ENCODE measurements at places on chromosomes 6 and 20.

GRCh38 chr6:1498491-1499113, 109.2 kb downstream of the FOXF2 start:
- DNase-seq = no peak

DNA sequence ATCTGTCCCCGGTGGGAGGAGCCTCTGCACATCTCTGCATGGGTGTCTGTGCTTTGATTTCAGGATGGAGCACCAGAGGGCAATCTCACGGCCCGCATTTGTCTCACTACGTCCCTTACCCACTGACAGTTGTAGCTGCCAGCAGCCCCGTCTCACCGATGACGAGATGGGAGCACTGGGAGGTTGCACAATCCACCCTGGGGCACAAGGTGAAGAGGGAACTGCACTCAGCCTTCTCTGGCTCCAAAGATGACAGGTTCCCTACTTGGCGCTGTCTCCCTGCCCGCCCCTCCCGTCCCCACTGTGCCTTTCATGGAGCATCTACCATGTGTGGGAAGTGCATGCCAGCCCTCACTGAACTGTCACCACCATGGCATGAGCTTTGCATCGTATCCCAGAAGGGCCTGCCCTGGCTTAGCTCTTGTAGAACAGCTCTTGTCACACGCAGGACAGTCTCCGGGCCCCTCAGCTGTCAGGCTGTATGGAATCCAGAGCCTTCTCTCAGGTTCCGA, 99.9 kb upstream of the PMEPA1 start:
- DNase-seq = no peak

GRCh38 chr6:53161481-53162009, 12.9 kb upstream of the GCM1 start:
- no peak for DNase-seq

- DNase-seq = no peak
These were observed 123.0 kb upstream of the CITED2 start for GRCh38 chr6:139497345-139497961.

- DNase-seq = no peak
These were observed 8.3 kb upstream of the ISM1 start for GRCh38 chr20:13212750-13213149.

DNA sequence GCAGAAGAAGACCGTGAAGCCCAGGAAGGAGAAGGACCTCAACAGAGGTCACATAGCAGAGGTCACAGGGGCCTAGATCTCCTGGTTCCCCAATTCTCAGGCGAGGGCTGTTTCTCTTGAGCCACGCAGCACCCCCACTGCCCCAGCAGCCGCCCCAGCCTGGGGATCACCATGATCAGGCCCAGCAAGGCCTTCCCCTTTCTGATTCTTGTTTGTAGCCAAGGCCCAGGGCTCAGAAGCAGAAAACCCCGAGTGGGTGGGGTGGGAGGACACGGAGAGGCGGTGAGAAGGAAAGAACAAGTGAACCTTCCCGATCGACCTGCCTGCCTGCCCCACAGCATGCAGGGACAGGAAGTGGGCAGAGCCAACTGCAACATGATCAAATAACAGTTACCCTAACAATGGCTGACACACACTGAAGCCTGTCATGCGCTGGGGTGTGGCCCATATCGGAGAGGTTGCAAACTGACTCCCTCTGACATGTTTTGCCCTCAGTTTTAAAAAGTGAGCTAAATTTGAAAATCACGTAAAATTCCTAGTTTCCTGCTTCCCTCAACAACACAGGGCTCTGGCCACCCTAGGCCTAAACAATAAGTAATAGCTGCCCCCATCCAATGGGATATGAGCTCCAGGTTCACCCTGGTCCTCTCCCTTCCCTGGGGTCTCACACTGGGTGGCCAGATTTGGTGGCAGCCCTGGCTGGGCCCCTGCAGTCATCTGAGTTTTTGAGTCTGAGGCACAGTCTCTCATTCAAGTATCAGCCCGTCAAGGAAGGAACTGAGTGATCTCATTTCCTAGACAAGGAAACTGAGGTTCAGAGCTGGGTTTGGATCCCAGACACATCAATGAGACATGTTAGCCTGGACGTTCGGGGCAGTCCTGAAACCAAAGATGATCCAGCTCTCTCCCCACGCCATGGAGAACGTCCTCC, 6.5 kb downstream of the PEDS1 start:
- no peak for DNase-seq

DNA sequence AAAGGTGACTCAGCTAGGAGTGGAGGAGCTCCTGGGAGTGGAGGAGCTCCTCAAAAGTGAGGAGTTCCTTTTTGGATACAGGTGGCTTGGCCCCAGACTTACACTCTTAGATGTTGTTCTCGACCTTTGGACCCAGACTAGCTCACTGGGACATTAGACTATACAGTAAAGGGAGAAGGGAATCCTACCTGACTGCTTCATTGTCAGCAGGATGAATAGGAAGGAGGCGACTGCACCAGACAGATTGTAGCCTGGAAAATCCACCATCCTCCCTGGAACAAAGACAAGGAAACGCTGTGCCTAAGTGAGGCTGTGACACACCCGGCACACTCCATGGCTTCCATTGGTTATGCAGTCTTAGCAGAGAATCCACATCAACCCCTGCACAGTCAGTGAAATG, at the start of gene BTNL2:
Gene BTNL2 (minus strand): TSS at position 325 of the 400 bp plus-strand sequence. CDS start 58 bp downstream, at position 267.
- no peak for DNase-seq

DNA sequence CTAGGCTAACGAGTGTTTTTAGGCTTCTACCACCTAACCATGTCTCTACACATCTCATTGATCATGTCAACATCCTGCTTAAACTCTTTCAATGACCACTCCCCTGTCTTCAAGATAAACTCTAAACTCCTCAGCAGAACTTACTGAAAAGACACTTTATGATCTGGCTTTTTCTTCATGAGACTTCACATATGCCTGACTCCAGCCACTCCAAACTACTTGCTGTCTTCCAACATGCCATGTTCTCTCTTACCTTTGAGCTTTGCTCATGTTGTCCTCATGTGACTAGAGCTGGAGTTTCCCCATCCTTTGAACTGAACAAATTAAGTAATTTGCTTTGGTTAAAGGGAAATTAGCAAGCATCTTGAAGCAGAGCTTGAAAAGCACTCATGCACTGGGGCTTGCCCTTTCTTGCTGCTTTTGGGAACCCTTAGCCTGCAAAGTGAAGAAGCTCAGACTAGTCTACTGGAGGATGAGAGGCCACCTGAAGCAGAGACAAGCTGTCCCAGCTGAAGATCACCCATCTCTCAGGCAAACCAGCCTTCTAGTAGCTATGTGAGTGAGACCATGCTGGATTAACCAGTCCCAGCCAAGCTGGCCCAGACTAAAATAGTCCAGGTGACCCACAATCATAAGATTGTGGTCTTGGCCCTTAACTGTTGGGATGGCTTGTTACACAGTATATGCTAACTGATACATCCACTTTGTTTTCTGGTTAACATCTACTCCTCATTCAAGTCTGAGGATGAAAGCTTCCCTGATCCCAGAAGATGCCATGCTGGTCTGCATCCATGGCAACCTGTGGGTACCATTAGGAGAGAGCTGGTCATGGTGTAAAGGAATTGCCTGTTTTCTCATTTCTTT, 235.8 kb downstream of the GMPR start:
- DNase-seq = no peak

DNA sequence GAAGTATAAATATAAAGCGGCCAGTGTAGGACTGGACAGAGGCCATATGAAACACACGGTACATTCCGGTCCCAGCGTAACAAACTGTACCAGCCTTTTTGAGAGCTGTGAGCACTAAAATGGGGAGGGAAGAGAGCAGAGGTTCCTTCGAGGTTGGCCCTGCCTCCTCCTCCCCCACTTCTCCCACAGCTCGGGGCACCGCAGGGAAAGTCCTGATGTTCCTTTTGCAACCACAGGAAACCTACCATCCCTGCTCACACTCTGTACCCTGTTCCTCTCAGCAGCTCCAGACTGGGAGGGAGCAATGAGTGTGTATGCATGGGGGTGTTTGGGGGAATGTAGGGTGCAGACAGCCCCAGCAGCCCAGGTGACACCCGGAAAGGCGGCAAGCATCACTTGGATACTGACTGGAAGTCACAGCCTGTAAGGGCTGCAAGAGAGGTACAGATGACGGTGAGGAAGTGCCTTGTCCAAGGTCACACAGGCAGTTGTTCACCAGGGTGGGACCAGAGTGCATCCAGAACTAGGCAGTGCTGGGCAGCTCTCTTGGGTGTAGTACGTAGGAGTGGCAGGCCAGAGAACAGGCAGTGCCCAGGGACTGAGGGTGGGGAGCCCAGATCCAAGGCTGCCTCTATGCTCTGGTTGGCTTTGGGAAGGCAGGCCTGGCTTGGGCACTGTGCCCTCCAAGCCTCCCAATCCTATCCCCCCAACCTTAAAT, 11.0 kb upstream of the ARMC12 start:
- no peak for DNase-seq

- no peak for DNase-seq
These were observed 1.7 kb downstream of the FAM184A start for GRCh38 chr6:119076576-119077390.

DNA sequence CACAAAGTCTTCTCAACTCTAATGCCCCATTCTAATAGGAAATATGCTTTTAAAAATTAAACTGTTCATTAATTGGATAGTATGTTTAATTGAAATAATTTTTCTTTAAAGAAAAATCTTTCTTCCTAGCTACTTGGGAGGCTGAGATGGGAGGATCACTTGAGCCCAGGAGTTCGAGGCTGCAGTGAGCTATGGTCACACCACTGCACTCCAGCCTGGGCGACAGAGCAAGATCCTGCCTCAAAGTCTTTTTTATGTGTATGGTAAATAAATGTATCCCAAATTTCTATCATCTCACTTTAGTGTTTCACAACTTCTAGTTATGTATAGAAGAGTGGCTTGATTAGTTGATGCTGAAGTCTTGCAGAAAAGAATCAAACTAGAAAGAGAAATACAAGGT, 4.5 kb downstream of the DSE start:
- DNase-seq = no peak

DNA sequence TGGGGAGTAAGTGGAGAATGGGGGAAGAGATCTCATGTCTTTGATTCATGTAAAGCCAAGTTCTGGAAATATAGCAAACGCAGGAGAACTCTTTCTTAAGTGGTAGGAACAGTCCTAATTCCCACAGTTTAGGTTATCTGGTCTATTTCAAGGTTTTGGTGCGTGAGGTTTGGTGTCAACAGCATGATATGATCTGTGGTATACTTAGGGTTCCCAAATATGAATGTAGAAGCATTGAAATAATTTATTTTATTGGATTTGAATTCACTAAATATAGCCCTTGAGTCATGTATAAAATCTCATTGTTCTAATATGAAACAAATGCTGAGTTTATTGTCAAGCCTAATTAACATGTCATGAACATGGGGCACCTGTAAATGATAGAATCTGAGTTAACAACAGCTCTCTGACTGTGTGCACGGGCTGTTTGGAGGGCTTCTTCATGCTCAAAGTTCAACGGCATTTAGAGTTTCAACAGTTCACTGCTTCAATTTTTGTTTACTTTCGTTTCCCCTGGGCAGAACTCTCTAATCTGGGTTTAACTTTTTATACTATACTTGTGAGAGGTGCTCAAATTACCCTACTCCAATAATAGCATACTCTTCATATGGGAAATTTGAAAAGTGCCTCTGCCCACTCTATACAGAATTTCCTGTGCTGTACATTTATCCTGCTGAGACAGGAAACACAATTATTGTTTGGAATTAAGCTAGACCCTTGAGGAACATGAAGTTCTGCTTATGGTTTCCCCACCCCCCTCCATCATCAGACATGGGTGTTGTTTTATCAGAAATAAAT, 236.3 kb upstream of the ZNF217 start:
- no peak for DNase-seq

GRCh38 chr6:137968901-137969300, 101.8 kb downstream of the TNFAIP3 start:
- DNase-seq = no peak

- DNase-seq = no peak
These were observed 584.0 kb downstream of the QKI start for GRCh38 chr6:163998496-163998895.

DNA sequence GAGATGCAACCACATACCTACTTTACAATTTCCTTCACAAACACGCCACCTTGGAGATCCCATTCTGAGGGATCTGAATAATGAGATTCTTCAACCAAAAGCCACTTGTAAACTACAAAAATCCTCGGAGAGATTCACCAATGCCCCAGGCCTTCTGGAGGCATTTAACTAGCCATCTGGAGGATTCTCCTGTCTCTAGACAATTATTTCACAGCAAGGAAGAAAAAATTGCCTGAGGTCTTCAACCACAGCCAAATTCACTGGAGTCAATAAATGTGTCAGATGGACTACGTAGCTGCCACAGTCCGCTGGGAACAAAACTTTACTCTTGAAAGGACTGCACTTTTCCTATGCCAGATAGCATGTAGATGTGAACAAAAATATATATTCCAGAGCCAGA, 19.0 kb upstream of the DCDC2 start:
- no peak for DNase-seq

- no peak for DNase-seq
These were observed 53.3 kb downstream of the CNKSR3 start for GRCh38 chr6:154457046-154457713.

DNA sequence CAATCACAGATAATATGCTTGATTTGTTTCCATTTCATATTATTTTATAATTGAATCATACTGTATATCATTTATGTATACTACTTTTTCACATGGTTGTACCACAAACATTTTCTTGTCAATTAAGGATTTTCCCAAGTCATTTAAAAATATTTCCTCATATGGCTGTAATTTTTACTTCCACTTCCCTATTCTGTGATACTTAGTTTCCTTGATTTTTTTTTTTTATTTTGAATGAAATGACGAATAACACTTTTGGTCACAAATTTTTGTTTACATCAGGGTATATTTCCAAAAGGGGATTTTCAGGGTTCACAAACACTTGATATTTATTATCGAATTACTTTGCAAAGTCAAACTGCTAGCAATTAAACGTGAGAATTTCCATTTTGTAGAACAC, 515.6 kb downstream of the KIF16B start:
- DNase-seq = no peak

- DNase-seq = no peak
These were observed 98.8 kb downstream of the MYLK4 start for GRCh38 chr6:2651961-2652360.

- DNase-seq = no peak
These were observed 290.4 kb downstream of the EYS start for GRCh38 chr6:65416621-65417020.

DNA sequence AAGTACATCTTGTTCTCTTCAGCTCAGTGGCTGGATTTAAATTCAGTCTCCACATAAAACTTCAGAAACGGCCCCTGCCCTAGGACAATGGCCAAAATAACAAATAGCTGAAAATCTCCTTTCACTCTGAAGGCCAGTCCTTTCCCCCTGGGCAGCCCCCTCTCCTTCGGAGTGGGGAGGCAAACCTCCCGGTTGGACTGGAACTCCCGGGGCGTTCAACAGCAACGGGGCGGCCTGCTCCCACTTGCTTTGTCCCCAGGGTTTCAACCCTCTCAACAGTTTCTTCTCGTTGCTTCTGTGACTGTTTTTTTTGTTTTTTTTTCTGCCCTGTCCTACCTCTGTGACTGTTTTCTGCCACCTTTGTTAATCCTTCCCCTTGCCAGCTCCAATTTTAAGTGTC, 102.6 kb upstream of the DUSP22 start:
- DNase-seq = no peak

Data from activated naive CD4-positive, alpha-beta T cell (primary cell).